ENCODE measurements at places on chromosomes 7 and 10.

GRCh38 chr7:98252425-98253054 lies 508 bp upstream of the TECPR1 start:
- DNase-seq: no peak

GRCh38 chr10:23110722-23111516 lies 15.5 kb downstream of the MSRB2 start:
- no peak for DNase-seq

DNA sequence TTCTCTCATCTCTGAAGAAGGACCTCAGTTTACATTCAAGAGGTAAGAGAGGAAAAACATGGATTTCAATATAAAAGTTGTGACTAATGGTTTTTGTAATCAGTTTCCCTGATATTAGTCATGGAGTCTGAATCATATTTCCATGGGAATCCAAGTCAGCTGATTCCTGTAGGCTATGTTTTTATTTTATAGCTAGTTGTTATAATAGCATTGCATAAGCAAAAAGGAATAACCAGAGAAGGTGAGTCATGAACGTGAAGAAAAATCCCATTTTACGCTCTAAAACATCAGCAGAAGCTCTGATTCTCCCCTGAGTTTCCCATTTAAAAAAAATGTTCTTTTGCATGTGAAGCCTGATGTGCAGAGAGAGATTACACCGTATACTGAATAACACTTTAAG lies 299.3 kb downstream of the SFMBT2 start:
- DNase-seq: no peak

- DNase-seq: no peak
Measured at GRCh38 chr7:4297918-4298219, 384.2 kb upstream of the FOXK1 start.

- DNase-seq: no peak
Measured at GRCh38 chr10:62856021-62856420, 39.9 kb upstream of the EGR2 start.

GRCh38 chr7:48088559-48089045 lies 463 bp upstream of the UPP1 start:
- no peak for DNase-seq

DNA sequence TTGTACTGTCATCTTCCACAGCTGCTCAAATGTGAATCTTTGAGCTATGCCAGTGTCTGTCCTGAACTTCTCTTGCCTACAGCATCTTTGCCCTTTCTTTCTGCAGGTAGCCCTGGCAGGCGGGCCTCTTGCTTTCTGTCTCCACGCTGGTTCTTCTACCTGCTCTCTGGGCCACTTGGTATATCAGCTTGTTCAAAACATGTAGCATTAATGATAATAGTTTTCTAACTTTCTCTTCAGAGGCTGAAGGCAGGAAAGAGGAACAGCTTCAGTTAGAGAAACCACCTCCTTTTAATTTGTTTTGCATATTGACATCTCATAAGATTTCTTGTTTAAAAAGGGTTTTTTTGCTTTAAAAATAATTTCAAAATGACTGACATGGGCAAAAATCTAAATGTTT lies 923 bp upstream of the FGL2 start:
- DNase-seq: no peak

- DNase-seq: no peak
Measured at GRCh38 chr10:63214571-63214970, 81.4 kb downstream of the NRBF2 start.

GRCh38 chr7:133301444-133301843 lies 48.6 kb downstream of the EXOC4 start:
- no peak for DNase-seq

DNA sequence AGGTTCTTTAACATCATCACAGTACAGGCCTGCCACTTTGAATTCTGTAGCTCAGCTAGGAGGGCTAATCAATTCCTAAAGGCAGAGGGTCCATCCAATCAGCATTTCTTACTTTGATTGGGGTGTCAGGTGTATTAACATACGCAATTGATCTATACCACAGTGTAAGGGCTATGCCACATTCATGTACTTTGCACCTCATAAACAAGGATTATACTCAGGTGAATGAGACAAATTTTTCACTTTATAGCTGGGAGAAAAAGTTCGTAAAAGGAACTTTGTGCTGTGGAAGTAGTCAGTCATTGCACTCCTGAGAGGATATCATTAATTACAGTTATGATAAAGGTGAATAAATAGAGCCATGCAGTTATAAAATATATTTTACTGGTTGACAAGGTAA lies 119.9 kb upstream of the AHR start:
- DNase-seq: no peak

DNA sequence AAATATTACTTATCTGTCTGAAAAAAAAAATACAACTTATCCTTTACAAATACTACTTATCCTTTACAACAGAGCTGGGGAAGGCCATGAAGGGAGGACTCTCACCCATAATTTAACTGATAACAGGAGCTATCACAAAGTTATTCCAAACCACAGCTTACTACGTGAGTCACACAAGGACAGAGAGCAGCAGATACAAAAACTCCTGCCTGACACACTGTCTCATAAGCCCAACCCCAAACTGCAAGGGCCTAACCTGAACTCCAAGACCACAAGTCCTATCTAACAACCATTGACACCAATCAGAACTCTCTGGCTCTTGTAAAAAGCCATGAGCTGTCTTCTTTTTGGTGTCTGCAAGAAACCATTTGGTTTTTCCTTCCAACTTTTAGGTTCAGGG lies 28.5 kb upstream of the CXCL12 start:
- no peak for DNase-seq

DNA sequence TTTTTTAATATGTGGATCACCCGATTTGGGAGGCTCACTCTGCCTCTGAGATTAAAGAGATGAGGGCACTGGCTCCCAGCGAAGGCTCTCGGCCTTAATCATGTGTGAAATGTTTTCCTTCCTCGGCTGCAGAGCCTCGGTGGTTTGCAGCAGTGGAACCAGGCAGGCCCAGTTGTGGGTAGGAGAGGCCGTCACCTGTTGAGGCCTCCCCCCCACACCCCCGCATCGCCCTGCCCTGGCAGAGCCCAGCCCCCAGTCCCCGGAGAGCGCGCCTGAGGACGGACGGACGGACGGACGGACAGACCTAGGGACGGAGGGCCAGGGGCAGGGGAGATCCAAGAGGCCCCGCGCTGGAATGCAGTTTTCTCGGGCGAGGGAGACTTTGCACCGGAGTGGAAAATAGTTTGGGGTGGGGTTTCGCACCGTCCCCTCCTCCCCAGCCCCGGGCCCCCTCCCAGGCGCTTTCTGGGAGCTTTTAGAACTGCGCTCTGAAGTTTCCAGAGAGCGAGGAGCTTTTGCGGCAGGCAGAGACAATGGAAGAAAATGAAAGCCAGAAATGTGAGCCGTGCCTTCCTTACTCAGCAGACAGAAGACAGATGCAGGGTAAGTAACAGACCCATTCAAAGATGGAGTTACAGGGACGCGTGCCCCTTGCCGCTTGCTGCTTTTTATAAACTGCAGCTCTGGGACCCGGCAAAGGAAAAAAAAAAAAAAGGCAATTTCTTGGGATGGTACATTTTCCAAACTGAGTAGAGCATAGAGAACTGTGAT lies at the start of gene KIAA1217:
TSS of gene KIAA1217 (plus strand) at position 478 of the 771 bp plus-strand sequence. CDS start at position 534, 56 bp downstream.
- no peak for DNase-seq

- no peak for DNase-seq
Measured at GRCh38 chr7:112372101-112372500, 78.2 kb upstream of the IFRD1 start.

- DNase-seq: no peak
Measured at GRCh38 chr10:33353853-33354252, 19.4 kb upstream of the NRP1 start.

GRCh38 chr10:48608279-48608681 lies 3.4 kb upstream of the ARHGAP22 start:
- DNase-seq: no peak

- no peak for DNase-seq
Measured at GRCh38 chr10:7357193-7357592, 53.6 kb downstream of the SFMBT2 start.

- DNase-seq: no peak
Measured at GRCh38 chr10:15448598-15448997, 77.5 kb upstream of the FAM171A1 start.

DNA sequence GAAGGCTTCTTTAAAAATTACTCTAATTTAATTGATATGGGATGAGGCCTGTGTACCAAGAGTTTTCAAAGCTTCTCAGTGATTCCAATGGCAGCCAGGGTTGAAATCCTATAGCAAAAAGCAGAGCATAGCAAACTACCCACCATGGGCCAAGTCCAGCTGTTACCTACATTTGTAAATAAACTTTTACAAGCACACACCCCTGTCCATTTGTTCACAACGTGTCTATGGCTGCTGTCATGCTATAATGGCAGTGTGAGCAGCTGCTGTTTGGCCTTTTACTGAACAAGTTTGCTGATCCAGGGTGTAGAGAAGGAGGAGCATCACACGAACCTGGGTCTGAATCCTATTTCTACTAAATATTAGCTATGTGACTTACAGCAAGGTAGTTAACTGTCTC lies 50.0 kb downstream of the NPY start:
- DNase-seq: no peak

GRCh38 chr7:10770176-10770575 lies 203.5 kb upstream of the PHF14 start:
- no peak for DNase-seq

- DNase-seq: peak; percentile 25
Measured at GRCh38 chr7:5396542-5396941, 27.1 kb downstream of the TNRC18 start.

GRCh38 chr10:52706332-52707070 lies 66.1 kb downstream of the MBL2 start:
- DNase-seq: no peak

- no peak for DNase-seq
Measured at GRCh38 chr10:1047937-1048336, 982 bp downstream of the IDI1 start.

DNA sequence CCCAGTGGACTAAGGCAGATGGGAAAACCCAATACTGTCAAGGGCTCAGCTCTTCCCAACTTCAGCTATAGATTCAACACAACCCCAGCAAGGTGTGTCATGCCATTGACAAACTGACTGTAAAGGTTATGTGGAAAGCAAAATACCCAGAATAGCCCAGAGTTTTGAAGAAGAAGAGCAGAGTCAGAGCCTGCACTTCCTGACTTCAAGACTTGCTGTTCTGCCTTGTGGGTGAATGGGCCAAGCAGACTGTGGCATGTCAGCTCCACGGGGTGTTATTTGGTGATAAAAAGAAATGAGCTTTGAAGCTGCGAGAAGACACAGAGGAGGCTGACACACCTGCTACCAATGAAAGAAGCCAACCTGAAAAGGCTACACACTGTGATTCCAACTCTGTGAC lies 89.7 kb downstream of the NKX6-2 start:
- DNase-seq: no peak

- no peak for DNase-seq
Measured at GRCh38 chr7:138797715-138798320, at the start of the genes ATP6V0A4 and TMEM213. ATP6V0A4 (minus strand) TSS chr7:138798196; CDS start chr7:138771247, 26,949 bp downstream. TMEM213 (plus strand) TSS chr7:138797994; CDS start chr7:138798105, 111 bp downstream.

DNA sequence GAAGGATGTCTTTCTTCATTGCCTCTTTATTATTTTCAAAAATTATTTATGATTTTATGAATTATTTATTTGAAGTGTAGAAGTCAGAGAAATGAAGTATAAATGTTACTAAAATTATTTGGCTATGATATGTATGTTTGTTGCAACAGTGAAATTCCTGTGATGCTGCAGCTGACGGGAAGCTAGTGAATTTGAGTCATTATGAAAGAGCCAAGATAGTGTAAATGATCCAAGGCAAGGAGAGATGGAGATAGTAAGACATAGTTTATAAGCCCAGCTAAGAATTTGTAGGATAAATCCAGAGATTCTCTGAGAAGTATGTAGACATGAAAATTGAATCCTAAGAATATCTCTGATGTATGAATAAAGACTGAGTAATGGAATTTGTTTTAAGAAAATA lies 30.8 kb downstream of the CASD1 start:
- DNase-seq: no peak

DNA sequence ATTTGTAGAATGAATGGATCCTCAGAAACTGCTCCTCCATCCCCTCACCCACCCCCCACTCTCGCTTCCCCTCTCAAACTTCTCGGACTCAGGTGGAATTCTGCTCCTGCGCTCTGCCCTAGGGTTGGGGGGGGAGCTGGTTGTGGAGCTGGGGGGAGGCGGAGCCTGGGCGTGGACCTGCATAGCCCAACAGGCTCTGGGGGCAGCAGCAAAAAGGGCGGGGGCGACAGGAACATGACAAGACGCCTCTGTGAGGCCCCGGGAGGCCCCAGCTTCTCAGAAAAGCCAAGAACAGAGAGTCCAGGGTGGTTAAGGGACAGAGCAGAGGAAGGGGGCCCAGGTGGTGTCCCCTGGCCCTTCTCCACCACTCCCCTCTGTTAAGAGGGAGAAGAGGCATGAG lies 3.5 kb downstream of the TSC22D4 start:
- no peak for DNase-seq

- no peak for DNase-seq
Measured at GRCh38 chr7:14197280-14197679, 207.8 kb upstream of the ETV1 start.

DNA sequence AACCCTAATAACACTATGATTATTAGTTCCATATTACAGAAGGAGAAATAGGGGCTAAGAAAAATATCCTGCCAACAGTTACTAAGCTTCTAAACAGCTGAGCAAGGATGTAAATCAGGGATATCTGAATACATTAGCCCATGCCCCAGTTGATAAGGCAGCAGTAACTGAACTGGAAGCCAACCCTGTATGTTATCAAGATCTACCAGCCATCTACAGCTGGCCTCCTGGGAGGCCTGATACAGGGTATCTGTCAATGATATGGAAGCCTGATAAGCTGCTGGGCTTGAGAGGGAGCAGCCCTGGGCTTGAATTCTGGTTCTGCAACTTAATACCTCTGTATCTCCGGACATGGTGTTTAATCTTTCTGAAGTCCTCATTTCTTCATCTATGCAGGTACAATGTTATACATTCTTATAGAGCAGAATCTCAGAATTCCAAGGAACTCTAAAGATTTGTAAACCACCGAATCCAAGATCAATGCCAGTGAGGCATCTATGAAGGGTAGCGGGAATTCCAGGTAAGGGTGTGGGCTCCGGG lies 37.9 kb upstream of the AFAP1L2 start:
- DNase-seq: no peak

GRCh38 chr10:115295213-115295805 lies 202.1 kb downstream of the ATRNL1 start:
- no peak for DNase-seq

DNA sequence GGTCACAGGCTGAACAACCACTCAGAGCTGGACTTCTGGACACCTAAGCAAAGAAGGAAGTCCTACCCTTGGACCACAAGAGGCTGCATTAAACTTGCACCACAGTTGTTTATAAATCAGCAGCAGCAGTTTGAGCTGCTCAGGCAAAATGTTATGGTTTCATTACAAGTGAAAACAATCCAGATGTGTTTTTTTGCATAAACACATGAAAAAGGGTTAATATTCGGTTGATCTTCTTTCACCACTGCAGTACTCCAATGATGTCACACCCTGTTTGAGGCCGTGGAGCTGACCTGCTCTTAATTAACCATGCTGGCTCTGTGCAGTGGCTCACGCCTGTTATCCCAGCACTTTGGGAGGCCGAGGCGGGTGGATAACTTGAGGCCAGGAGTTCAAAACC lies 490.8 kb upstream of the CELF2 start:
- no peak for DNase-seq

GRCh38 chr10:28806488-28806941 lies 129.2 kb downstream of the BAMBI start:
- DNase-seq: no peak

- no peak for DNase-seq
Measured at GRCh38 chr7:21758286-21758685, 187.4 kb downstream of the CDCA7L start.

- DNase-seq: no peak
Measured at GRCh38 chr10:19654576-19654975, 161.7 kb upstream of the PLXDC2 start.

- no peak for DNase-seq
Measured at GRCh38 chr7:157523766-157524421, 187.1 kb downstream of the DNAJB6 start.

Data from stimulated activated CD8-positive, alpha-beta memory T cell treated with anti-CD3 and anti-CD28 coated beads, Interleukin-15, amount 100 ng/mL, for 4 hours (primary cell).